Neural crest cell (in vitro differentiated cells): ENCODE measurements at places on chromosomes 5 and 9. TPM values are rescaled to one million over a fixed set of nuclear protein-coding genes. Genes with fewer than 3 reads are reported as not detected.

RAB3C gene
- 13.6 and 21.7 TPM in 2 replicates for total RNA-seq

FCN2 gene
- not detected in 2 replicates for total RNA-seq

WNK2 gene
- 27.8 and 34.3 TPM in 2 replicates for total RNA-seq

NR2F1 gene
- 411 and 426 TPM in 2 replicates for total RNA-seq

SPINK4 gene
- not detected in 2 replicates for total RNA-seq

BRD8 gene
- total RNA-seq: 101 and 108 TPM in 2 replicates

NNT gene
- 72.7 and 77.3 TPM in 2 replicates for total RNA-seq

MSANTD3 gene
- 44.6 and 50.1 TPM in 2 replicates for total RNA-seq

DIRAS2 gene
- total RNA-seq: 0.77 TPM in 2 replicates

PITX1 gene
- not detected in 2 replicates for total RNA-seq

ACOT12 gene
- not detected in 2 replicates for total RNA-seq

LHX2 gene
- 0.19 TPM in 1 of 2 replicates, not detected in the other for total RNA-seq

TRIM36 gene
- 18.9 and 22.9 TPM in 2 replicates for total RNA-seq

RPL37 gene
- total RNA-seq: 1,432 and 1,510 TPM in 2 replicates

TRIM52 gene
- 9.0 TPM in 2 replicates for total RNA-seq

EHMT1 gene
- 163 and 167 TPM in 2 replicates for total RNA-seq

SHC3 gene
- 14.9 and 17.7 TPM in 2 replicates for total RNA-seq

FBP1 gene
- total RNA-seq: 0.80 and 0.86 TPM in 2 replicates

PCYOX1L gene
- 22.0 and 22.9 TPM in 2 replicates for total RNA-seq

NPDC1 gene
- total RNA-seq: 54.7 and 61.1 TPM in 2 replicates

HBEGF gene
- 2.2 and 2.4 TPM in 2 replicates for total RNA-seq

MVB12B gene
- total RNA-seq: 65.5 and 68.1 TPM in 2 replicates

DOCK2 gene
- total RNA-seq: 0.77 and 1.0 TPM in 2 replicates

PIP5KL1 gene
- total RNA-seq: 2.6 and 3.4 TPM in 2 replicates

LCN9 gene
- total RNA-seq: 0.30 and 0.66 TPM in 2 replicates

STK32A gene
- total RNA-seq: 0.28 and 0.61 TPM in 2 replicates

OR1Q1 gene
- total RNA-seq: not detected in 2 replicates

GRIA1 gene
- total RNA-seq: 1.2 and 1.6 TPM in 2 replicates

CCDC152 gene
- total RNA-seq: not detected in 2 replicates

OR1L1 gene
- total RNA-seq: not detected in 2 replicates

ENG gene
- total RNA-seq: 2.6 and 3.3 TPM in 2 replicates

PBX3 gene
- total RNA-seq: 69.0 and 71.6 TPM in 2 replicates

TLX3 gene
- total RNA-seq: 0.51 and 0.52 TPM in 2 replicates

CCDC192 gene
- 0.71 and 1.3 TPM in 2 replicates for total RNA-seq

WNT8A gene
- not detected in 2 replicates for total RNA-seq

PCDHB13 gene
- 3.6 TPM in 2 replicates for total RNA-seq

PCDHB12 gene
- total RNA-seq: 3.1 TPM in 2 replicates

SLC25A2 gene
- 0.72 and 1.1 TPM in 2 replicates for total RNA-seq

MPDZ gene
- total RNA-seq: 69.4 and 76.1 TPM in 2 replicates

SPATA31C1 gene
- total RNA-seq: 1.4 and 1.9 TPM in 2 replicates

GNG10 gene
- total RNA-seq: 37.8 and 38.1 TPM in 2 replicates
